Thymus (tissue), 14 donors: ENCODE measurements at places on chromosomes 3 and 15. TPM values are rescaled to one million over a fixed set of nuclear protein-coding genes. Genes with fewer than 3 reads are reported as not detected.

DNA sequence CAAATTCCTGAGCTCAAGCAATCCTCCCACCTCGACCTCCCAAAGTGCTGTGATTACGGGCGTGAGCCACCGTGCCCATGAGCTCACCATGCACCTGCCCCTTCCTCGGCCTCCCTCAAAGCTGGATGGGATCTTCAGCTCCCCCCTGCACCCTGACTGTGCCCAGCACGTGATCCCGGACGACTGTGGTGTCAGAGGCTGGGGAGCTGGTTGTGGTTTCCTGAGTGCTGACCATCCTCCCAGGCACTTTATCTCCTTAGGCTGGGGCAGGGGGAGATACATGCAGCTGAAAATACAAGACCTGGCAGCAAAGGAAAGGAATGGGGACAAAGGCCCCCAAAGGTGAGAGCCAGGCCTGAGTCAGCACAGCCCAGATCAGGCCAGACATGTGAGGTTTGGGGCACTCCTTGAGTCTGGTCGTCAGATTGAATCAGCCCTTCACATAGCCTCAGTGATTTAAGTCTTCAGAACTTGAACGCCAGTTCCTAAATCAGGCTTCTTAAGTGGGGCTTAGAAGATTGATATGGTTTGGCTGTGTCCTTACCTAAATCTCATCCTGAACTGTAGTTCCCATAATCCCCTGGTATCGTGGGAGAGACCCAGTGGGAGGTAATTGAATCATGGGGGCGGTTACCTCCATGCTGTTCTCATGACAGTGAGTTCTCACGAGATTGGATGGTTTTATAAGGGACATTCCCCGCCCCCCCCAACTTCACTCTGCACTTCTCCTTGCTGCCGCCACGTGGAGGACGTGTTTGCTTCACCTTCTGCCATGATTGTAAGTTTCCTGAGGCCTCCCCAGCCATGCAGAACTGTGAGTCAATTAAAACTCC is 35.8 kb downstream of the PRKCD start:
- no peak for DNase-seq
- H3K4me3 ChIP-seq: no peak overlapping the region
- no peak overlapping the region for H3K27ac ChIP-seq
- H3K4me1 ChIP-seq: no peaks in the 10 kb centered on the region
- peaks cover 3% of the 10 kb centered on the region for H3K36me3 ChIP-seq
- H3K27me3 ChIP-seq: peaks cover 3% of the 10 kb centered on the region

DNA sequence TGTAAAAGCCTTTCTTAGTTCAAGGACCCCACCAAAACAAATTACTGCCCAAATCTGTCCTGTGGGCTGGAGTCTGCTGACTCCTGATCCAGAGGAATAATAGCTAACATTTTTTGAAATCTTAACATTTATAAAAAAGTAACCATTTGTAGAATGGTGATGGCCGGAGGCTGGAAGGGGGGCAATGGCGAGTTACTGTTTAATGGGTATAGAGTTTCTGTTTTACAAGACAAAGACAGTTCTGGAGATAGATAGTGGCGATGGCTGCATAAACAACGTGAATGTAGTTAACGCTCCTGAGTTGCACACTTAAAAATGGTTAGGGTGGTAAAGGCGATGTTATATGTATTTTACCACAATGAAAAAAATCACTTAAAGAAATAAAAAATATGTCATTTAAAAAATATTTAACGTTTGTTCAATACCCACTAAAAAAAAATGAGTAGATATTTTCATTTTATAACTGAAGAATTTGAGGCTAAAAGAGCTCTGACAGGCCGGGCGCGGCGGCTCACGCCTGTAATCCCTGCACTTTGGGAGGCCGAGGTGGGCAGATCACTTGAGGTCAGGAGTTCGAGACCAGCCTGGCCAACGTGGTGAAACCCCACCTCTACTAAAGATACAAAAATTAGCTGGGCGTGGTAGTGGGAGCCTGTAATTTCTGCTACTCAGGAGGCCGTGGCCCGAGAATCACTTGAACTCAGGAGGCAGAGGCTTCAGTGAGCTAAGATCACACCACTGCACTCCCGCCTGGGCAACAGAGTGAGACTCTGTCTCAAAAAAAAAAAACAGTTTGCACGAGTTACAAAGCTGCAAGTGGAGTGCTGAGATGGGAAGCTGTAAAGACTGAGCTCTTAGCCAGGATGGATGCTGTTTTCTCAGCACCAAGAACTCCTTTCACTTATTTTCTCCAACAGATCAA is 37.6 kb downstream of the IGF2BP2 start:
- H3K4me1 ChIP-seq: no peaks in the 10 kb centered on the region
- no peak for DNase-seq
- no peak overlapping the region for H3K4me3 ChIP-seq
- H3K27me3 ChIP-seq: no peaks in the 10 kb centered on the region
- H3K27ac ChIP-seq: no peak overlapping the region

GRCh38 chr15:42605796-42606195 is 30.4 kb downstream of the STARD9 start:
- no peak for DNase-seq
- no peak overlapping the region for H3K4me3 ChIP-seq
- peak overlapping the region; percentile 91 for H3K27ac ChIP-seq
- no peaks in the 10 kb centered on the region for H3K36me3 ChIP-seq

- H3K36me3 ChIP-seq: no peaks in the 10 kb centered on the region
- no peak overlapping the region for H3K4me3 ChIP-seq
- no peaks in the 10 kb centered on the region for H3K4me1 ChIP-seq
- H3K27me3 ChIP-seq: no peaks in the 10 kb centered on the region
Measured at GRCh38 chr3:109631897-109632296, 294.6 kb upstream of the DPPA4 start.

- H3K4me3 ChIP-seq: no peak overlapping the region
- H3K27me3 ChIP-seq: peaks cover 29% of the 10 kb centered on the region
- peaks cover 11% of the 10 kb centered on the region for H3K4me1 ChIP-seq
- DNase-seq: no peak
- H3K27ac ChIP-seq: no peak overlapping the region
Measured at GRCh38 chr15:84976746-84977345, 4.8 kb upstream of the PDE8A start.

GRCh38 chr3:125125821-125126245 is 70.0 kb upstream of the HEG1 start:
- no peaks in the 10 kb centered on the region for H3K36me3 ChIP-seq
- H3K27ac ChIP-seq: no peak overlapping the region
- no peak overlapping the region for H3K4me3 ChIP-seq
- H3K27me3 ChIP-seq: peaks cover 2% of the 10 kb centered on the region
- H3K4me1 ChIP-seq: peaks cover 13% of the 10 kb centered on the region

- no peak overlapping the region for H3K27ac ChIP-seq
- no peaks in the 10 kb centered on the region for H3K4me1 ChIP-seq
- DNase-seq: no peak
- no peaks in the 10 kb centered on the region for H3K36me3 ChIP-seq
Measured at GRCh38 chr3:171351676-171352075, 108.5 kb downstream of the TNIK start.

DNA sequence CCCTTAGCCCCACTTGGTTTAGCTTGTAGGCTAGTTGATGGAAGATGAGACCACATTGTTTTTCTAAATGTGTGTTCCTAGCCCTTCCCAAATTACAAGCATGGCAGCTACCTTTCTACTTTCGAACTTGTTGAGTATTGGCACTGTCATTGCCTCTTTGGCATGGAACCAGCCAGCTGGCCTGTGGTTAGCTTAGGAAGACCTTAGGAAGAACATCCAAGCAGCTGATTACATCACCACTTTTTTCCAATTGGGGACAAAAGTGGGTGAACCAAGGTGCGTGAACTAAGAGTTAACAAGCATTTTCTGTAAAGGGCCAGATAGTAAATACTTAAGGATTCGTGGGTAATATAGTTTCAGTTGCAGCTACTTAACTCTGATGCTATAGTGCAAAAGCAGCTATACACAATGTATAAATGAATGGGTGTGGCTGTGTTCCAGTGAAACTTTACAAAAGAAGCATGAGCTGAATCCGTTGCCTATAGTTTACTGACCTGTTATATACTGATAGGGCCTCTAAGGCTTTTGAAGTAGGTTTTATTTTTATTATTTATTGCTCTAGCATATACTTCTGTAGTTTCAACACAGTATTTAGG is 8.5 kb downstream of the KLHL18 start:
- DNase-seq: no peak
- peaks cover 3% of the 10 kb centered on the region for H3K4me1 ChIP-seq
- H3K4me3 ChIP-seq: no peak overlapping the region
- no peak overlapping the region for H3K27ac ChIP-seq

- DNase-seq: no peak
- no peaks in the 10 kb centered on the region for H3K4me1 ChIP-seq
- no peak overlapping the region for H3K4me3 ChIP-seq
- H3K36me3 ChIP-seq: no peaks in the 10 kb centered on the region
- no peak overlapping the region for H3K27ac ChIP-seq
Measured at GRCh38 chr3:128709038-128709437, 16.9 kb upstream of the RAB7A start.

GRCh38 chr3:195032106-195032759 is 238.7 kb downstream of the XXYLT1 start:
- H3K36me3 ChIP-seq: no peaks in the 10 kb centered on the region
- H3K4me3 ChIP-seq: no peak overlapping the region
- no peaks in the 10 kb centered on the region for H3K27me3 ChIP-seq
- no peaks in the 10 kb centered on the region for H3K4me1 ChIP-seq
- DNase-seq: no peak

Gene ACTRT3
- total RNA-seq: 1.0 TPM

Gene GOLGA6L7
- not detected for total RNA-seq

Gene ZNF80
- total RNA-seq: 0.09 TPM

Gene RASL12
- 2.7 TPM for total RNA-seq

Gene COL6A5
- total RNA-seq: 0.05 TPM
